Epithelial cell of esophagus (primary cell): ENCODE measurements at places on chromosomes 2 and 18.

- no peak for DNase-seq
Measured at GRCh38 chr18:8978394-8978793, 124.1 kb upstream of the NDUFV2 start.

DNA sequence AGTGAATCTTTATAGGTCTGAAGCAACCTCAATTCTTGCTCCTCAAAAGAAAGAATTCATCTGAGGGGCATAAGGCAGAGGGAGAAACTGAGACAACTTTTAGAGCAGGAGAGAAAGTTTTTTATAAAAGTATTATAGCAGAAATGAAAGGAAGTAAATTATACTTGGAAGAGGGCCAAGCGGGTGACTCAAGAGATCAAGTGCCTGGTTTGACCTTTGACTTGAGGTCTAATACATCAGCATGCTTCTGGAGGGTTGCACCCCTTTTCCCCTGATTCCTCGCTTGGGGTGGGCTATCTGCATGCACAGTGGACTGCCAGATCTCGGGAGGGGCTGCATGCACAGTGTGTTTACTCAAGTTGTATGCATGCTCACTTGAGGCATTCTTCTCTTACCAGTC is 268.5 kb upstream of the LRATD1 start:
- DNase-seq, result peak; percentile 6

DNA sequence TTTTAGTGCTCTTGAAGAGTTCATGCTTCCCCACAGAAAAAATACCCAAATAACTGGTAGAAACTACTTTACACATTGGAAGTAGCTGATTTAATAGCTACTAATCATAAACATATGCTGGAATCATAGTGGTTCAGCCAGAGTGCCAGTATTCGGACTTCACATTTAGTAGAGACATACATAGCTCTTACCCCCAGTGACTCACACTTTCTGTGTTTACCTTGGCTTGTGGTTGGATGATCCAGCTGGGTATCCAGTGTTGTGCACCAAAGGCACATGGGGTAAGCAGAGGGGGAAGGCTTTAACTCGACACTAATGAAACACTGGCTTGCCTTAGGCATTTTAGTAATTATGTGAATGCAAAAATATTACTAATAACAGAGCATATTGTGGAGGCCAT is 18.1 kb downstream of the ARHGAP28 start:
- peak; percentile 66 for DNase-seq

DNA sequence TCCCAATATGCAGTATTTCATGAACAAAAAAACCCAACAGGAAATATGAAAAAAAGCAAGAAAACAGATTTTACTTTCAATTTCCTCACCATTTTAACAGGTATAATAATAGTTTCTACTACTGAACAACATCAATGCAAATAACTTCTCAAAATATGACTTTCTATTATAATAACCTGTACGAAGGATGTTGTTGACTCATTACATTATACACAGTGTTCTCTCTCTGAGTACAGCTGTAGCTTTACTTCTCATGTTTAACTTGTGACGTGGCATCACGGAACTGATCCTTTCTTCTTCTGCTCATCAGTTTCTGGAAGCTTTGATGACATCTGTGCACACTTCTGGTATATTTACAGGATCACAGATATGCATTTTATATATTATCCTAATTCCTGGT is 40.0 kb downstream of the FAM228A start:
- no peak for DNase-seq

- DNase-seq, result peak; percentile 32
Measured at GRCh38 chr2:188580738-188581137, 289.1 kb downstream of the GULP1 start.

DNA sequence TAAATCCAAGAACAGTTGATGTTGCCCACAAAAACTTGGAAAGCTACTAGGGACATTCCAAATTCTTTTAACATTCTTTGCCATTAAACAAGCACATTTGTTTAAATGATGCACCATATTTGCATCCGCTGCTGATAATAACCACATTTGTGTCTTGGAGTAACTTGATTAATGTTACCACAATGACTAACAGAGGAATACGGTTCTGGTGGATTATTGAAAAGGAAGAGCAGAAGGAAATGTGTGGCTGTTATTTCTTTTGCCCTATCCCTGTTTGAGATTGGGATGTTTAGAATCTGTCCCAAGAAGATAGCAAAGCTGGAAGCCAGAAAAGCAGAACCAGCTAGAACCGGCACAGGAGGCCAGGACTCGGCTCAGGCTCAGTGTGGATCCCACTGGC is 39.2 kb upstream of the RASGRP3 start:
- no peak for DNase-seq

GRCh38 chr2:23291239-23291638 is 93.7 kb upstream of the KLHL29 start:
- DNase-seq, result peak; percentile 12

GRCh38 chr18:57433934-57434535 is 1.1 kb upstream of the ONECUT2 start:
- no peak for DNase-seq

GRCh38 chr2:234625626-234626250 is 128.9 kb upstream of the ARL4C start:
- DNase-seq, result no peak

- no peak for DNase-seq
Measured at GRCh38 chr18:27921392-27921791, 255.5 kb downstream of the CDH2 start.

GRCh38 chr2:65076345-65076710 is 20.1 kb downstream of the CEP68 start:
- peak; percentile 50 for DNase-seq

- no peak for DNase-seq
Measured at GRCh38 chr2:150319658-150320555, 167.6 kb downstream of the RND3 start.
